ENCODE measurements at places on chromosomes 12 and 14.
A peak's percentile ranks its signal among the peaks of the same experiment; 100 is the strongest.

DNA sequence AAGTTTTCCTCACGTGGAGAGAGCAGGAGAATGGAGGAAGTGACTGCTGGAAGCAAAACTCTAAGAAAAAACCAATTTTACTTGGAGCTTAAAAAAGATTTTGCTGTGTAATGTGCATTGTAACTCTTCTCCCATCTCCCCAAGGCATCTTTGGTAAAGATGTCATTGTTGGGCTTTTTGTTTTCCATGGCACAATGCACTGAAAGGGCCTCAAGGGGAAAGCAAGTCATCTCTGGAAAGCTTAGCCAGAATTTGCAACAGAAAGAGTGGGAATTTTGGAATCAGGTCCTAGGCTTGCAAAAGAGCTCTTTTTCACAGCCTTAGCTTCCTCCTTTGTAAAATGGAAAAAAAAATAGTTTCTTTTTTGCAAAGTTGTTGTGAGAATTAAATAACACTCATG, 7.9 kb upstream of the PPM1A start:
- no peak for DNase-seq

DNA sequence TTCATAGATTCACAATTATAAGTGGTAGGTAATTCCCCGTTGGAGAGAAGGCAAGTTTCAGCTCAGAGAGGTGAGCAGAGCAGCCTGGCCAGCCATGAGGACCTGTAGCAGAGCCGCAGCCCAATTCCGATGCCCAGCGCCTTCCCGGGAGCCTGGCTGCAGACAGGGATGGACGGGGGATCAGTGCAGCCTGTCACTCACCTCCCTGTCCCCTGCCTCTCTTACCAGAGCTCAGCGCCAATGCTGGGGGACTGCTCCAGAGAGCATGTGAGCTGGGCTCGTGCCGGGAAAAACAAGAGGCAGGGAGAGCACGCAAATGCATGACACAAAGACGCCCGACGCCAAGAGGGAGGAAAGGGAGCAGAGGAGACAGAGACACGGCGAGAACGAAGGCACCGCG, 231.9 kb downstream of the BCL11B start:
- DNase-seq: no peak

GRCh38 chr14:59360923-59361794, 104.0 kb downstream of the GPR135 start:
- DNase-seq: no peak

DNA sequence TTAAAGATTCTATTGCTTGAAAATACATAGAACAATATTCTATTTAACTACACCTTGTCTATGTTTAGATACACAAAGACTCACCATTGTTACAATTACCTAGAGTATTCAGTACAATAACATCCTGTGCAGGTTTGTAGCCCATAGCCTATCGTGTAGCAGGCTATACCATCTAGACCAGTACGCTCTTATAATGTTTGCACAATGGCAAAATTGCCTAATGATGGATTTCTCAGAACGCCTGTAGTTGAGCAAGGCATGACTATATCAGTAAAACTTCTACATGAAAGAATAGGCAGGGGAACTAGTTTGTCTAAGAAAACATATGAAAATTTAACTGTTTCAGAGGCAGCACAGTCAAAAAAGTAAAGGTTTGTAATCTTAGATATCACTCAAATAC, 375.9 kb downstream of the DAD1 start:
- DNase-seq: no peak

GRCh38 chr14:93023039-93023438, 92.7 kb downstream of the ITPK1 start:
- DNase-seq: no peak

- no peak for DNase-seq
Measured at GRCh38 chr14:59619061-59619460, 42.4 kb upstream of the CCDC175 start.

DNA sequence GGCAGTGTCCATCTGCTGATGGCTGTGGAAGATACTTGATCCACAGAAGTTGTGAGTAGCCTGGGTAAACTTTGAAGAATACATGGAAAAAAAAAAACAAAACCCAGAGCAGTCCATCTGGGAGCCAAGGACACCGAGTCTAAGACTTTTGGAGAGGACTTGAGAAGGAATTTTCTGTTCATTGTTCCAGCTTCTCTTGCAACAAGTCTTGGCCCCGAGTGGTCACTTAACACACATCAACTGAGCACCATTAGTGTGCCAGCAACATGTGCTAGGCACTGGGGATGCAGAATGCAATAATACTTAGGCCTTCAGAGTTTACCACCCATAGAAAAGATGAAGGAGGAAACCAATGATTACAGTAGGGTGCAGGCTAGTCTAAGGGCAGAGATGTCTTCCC, 266.7 kb downstream of the EMP1 start:
- no peak for DNase-seq

DNA sequence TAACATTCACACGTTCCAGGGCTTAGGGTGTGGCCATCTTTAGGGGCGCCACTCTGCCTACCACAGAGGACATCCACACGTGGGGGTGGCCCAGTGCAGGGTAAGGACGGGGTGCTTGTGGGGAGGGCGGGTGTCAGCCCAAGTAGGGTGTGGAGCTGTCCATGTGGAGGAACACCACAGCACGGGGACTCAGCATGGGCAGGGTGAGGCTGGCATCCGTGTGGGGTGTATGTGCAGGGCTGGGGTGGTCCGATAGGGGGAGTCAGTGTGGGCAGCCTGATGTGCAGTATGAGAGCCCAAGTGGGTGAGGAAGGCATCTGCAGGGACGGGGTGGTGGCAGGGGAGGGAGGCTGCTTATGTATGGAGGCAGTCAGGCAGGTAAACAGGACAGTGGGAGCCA, 17.7 kb downstream of the PSMC1 start:
- no peak for DNase-seq

- DNase-seq: no peak
Measured at GRCh38 chr14:29043737-29044136, 277.1 kb downstream of the FOXG1 start.

DNA sequence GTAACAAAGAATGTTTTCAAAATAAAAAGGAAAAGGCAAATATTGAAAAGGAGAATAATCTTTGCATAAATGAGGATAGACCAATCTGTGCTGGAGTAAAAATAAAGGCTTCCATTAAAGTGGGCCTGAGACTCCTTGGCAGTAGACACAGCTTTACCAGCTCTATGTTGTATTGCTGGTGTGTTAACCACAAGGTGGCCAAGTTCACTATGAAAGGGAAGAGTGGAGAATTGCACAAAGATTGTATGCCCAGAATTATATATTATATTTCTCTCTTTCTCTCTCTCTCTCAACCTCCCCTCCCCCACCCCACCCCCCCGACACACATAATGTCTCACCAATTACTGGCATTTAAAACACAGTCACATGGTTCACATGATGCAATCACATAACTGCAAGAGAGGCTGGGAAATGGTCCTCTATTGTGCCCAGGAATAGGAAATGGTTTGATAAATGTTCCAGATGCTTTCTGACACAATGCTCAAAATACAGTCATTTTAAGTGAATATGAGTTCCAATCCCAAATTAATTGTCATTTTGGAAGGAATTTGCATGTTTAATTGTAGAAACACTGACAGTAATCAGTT, 222.6 kb upstream of the SYT1 start:
- no peak for DNase-seq

GRCh38 chr12:69324797-69325466, 23.2 kb upstream of the LYZ start:
- no peak for DNase-seq

- DNase-seq: no peak
Measured at GRCh38 chr12:117484901-117485300, 123.5 kb upstream of the NOS1 start.

DNA sequence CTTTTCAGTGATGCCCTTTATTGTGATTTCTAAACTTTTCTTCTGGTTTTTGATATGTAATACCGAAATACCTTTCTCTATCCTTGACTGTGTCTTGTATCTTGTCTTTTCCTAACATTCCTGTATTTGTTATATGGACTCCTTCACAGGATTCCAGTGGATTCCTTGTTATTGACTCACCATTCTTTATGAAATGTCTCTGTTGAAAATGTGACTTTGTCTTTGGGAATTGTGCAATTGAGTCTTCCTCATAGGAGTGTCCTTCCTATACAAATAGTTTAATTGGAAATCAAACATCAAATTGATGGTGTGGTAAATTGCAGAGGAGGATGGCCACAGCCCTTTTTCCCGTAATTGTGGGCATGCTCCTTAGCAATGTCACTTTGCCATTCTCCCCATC, 296.6 kb upstream of the KITLG start:
- DNase-seq: no peak

DNA sequence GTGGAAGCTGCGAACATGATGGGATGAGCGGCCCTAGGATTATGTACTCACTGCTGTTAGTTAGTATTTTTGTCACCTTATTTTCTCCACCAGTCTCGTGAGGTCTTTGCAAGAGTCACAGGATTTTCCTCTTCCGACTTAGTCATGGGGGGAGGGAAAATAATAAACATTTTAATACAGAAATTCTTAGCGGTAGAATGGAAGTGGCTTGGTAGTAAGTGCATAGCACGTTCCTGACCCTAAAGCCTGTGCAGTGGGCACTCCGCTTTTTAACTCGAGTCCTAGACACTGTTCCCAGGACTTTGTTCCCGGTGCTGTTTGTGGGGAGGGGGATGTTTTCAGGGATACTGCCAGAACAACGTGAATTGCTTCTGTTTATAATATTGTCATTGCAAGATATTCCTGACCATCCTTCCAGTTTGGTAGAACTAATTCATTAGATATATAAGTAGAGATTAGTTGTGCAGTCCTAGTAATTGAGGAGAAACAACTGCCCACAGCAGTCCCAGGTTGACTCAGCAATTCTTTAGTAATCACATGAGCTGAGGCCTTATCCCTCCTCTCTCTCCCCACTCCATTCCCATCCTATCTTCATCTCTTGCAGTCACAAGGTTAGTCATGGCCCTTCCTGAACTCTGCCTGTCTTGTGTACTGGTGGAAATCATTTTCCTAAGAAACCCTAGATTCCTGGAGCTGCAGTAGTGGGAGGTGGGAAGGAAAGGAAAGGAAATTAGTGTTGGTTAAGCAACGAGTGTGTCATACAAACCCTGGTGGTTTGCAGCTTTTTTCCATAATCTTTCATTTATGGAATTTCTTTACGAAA, 799 bp downstream of the SLC38A6 start:
- no peak for DNase-seq

DNA sequence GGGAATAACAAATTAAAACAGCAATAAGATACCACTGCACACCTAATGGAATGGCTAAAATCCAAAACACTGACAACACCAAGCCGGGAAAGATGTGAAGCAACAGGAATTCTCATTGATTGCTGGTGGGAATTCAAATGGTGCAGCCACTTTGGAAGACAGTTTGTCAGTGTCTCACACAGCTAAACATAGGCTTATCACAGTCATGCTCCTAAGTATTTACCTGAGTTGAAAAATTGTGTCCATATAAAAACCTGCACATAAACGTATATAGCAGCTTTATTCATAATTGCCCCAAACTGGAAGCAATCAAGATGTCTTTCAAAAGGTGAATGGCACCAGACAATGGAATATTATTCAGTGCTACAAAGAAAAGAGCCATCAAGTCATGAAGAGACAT, 21.6 kb downstream of the GNPTAB start:
- DNase-seq: no peak

DNA sequence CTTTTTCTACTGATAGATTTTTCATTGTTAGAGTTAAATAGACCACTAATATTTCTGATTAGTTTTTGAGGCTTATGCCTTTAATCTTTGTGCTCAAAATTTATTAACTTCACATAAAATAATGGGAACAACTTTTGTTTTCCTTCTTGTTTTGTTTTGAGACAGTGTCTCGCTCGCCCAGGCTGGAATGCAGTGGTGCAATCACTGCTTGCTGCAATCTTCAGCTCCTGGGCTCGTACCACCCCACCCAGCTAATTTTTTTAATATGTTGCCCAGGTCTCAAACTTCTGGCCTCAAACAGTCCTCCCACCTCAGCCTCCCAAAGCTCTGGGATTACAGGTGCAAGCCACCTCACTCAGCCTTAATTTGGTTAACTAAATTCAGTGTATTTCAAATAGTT, 16.8 kb downstream of the SCFD1 start:
- DNase-seq: no peak

DNA sequence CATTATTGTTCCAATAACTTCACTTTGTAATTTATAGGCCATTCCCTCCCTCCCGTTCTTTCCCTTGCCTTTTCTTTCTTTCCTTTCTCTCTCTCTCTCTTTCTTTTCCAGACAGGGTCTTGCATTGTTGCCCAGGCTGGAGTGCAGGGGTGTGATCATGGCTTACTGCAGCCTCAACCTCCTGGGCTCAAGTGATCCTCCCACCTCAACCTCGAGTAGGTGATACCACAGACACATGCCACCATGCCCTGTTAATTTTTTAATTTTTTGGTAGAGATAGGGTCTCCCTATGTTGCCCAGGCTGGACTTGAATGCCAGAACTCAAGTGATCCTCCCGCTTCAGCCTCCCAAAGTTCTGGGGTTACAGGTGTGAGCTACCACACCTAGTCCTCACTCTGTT, 6.8 kb upstream of the POU6F1 start:
- no peak for DNase-seq

DNA sequence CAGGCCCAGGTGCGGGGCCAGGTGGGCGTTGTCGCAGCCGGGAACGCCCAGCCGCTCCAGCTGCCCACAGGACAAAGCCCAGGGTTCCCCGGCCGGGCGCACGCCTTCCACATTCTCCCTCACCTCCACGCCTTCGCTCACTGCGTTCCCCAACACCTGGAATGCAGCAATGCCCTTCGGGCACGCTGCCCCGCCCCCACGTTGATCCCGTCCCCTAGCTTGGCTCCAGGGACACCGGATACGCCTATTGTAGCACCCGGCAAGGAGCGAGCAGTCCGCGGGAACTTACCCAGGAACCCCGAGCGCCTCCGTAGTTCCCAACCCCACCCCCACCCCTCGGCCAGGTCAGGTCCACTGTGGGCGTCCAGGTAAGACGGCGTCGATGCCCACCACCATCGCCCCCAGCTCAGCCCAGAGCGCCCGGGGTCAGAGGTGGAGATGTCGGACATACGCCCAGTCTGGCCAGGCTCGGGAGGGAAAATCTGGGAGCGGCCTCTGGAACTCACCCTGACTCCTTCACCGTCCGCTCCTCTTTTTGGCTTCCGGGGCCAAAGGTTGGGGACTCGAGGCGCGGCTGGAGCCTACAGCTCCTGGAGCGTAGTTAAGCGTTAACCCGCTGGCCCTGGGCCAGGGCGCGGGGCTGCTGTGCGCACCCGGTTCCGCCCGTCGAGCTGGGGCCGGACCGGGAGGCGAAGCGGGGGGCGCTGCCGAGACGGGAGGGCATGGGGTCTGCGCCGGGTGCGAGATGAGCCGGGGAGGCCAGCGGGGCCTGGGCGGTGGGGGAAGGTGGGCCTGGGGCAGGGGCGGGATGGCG, 594 bp upstream of the CEP170B start:
- DNase-seq: no peak

GRCh38 chr12:109393437-109394345, 46.0 kb downstream of the MYO1H start:
- DNase-seq: peak; percentile 59

GRCh38 chr14:29858299-29858698, 69.3 kb downstream of the PRKD1 start:
- DNase-seq: peak; percentile 3

- DNase-seq: no peak
Measured at GRCh38 chr12:124861898-124862676, 1.6 kb downstream of the SCARB1 start.

GRCh38 chr12:47560415-47560814, 145.4 kb downstream of the RPAP3 start:
- DNase-seq: no peak

GRCh38 chr14:66365388-66365787, 120.8 kb upstream of the CCDC196 start:
- DNase-seq: no peak

- no peak for DNase-seq
Measured at GRCh38 chr14:75226755-75227544, 50.5 kb upstream of the TMED10 start.

- no peak for DNase-seq
Measured at GRCh38 chr14:79965896-79966295, 245.4 kb downstream of the DIO2 start.

- peak; percentile 62 for DNase-seq
Measured at GRCh38 chr14:52131640-52132320, 62.9 kb upstream of the NID2 start.
